H7 (cell line): ENCODE measurements at places on chromosomes 16 and 17. TPM values are rescaled to one million over a fixed set of nuclear protein-coding genes. Genes with fewer than 3 reads are reported as not detected.

ASGR1 gene
- 12.3 and 15.4 TPM in 2 replicates for total RNA-seq

SLC5A2 gene
- total RNA-seq: 0.26 and 0.45 TPM in 2 replicates

PITPNC1 gene
- 22.3 and 25.3 TPM in 2 replicates for total RNA-seq

CCL17 gene
- not detected in 2 replicates for total RNA-seq

ITGAD gene
- total RNA-seq: not detected in 2 replicates

CCL4L2 gene
- not detected in 2 replicates for total RNA-seq

ADAP2 gene
- total RNA-seq: 0.96 and 1.3 TPM in 2 replicates

DOC2B gene
- total RNA-seq: 0.04 and 1.1 TPM in 2 replicates

SETD6 gene
- total RNA-seq: 32.2 and 39.4 TPM in 2 replicates

SLC9A5 gene
- 1.6 and 2.5 TPM in 2 replicates for total RNA-seq

ASPHD1 gene
- 24.4 and 24.6 TPM in 2 replicates for total RNA-seq

TK1 gene
- total RNA-seq: 48.4 and 56.5 TPM in 2 replicates

EVPL gene
- 0.26 TPM in 1 of 2 replicates, not detected in the other for total RNA-seq

TBC1D3E gene
- total RNA-seq: not detected in 2 replicates

KRTAP4-1 gene
- 0.38 and 0.70 TPM in 2 replicates for total RNA-seq

SOX15 gene
- total RNA-seq: 33.8 and 44.0 TPM in 2 replicates

TMC5 gene
- 1.0 and 1.7 TPM in 2 replicates for total RNA-seq

KCNH4 gene
- total RNA-seq: 0.10 TPM in 1 of 2 replicates, not detected in the other

GUCY2D gene
- total RNA-seq: not detected in 2 replicates

CCL2 gene
- total RNA-seq: 15.8 and 48.7 TPM in 2 replicates

DCXR gene
- 72.7 and 110 TPM in 2 replicates for total RNA-seq

RPA1 gene
- 24.6 and 31.2 TPM in 2 replicates for total RNA-seq

GPR179 gene
- total RNA-seq: 0.04 and 0.07 TPM in 2 replicates

ZNF646 gene
- total RNA-seq: 28.8 and 30.0 TPM in 2 replicates

KRT33B gene
- not detected in 2 replicates for total RNA-seq

KRTAP1-1 gene
- not detected in 2 replicates for total RNA-seq

NACA2 gene
- total RNA-seq: not detected in 2 replicates

C17orf113 gene
- 1.0 and 1.1 TPM in 2 replicates for total RNA-seq

DLG4 gene
- total RNA-seq: 21.0 and 27.6 TPM in 2 replicates

CUEDC1 gene
- 8.1 and 13.9 TPM in 2 replicates for total RNA-seq

KCNH6 gene
- 1.5 and 1.6 TPM in 2 replicates for total RNA-seq

CYB561 gene
- total RNA-seq: 29.1 and 34.5 TPM in 2 replicates

TTYH2 gene
- 2.5 and 7.4 TPM in 2 replicates for total RNA-seq

VPS35L gene
- total RNA-seq: 31.8 and 46.0 TPM in 2 replicates

KRTAP2-3 gene
- not detected in 2 replicates for total RNA-seq

NSMCE1 gene
- 22.8 and 24.7 TPM in 2 replicates for total RNA-seq

HP gene
- total RNA-seq: 1.6 and 9.8 TPM in 2 replicates

DNAI2 gene
- not detected in 2 replicates for total RNA-seq

SULT1A1 gene
- 27.0 and 28.7 TPM in 2 replicates for total RNA-seq

AFMID gene
- total RNA-seq: 36.4 and 43.0 TPM in 2 replicates

MARVELD3 gene
- total RNA-seq: 3.4 and 3.8 TPM in 2 replicates

CX3CL1 gene
- total RNA-seq: 0.67 and 2.1 TPM in 2 replicates

GLTPD2 gene
- not detected in 2 replicates for total RNA-seq

KRTAP3-1 gene
- total RNA-seq: not detected in 2 replicates

RUNDC3A gene
- total RNA-seq: 5.1 and 5.7 TPM in 2 replicates

CCDC40 gene
- total RNA-seq: 3.8 and 4.2 TPM in 2 replicates
